ENCODE measurements at places on chromosomes 7 and 10. TPM values are rescaled to one million over a fixed set of nuclear protein-coding genes. Genes with fewer than 3 reads are reported as not detected.

GRCh38 chr10:34297541-34298345, 517.4 kb downstream of the PARD3 start:
- no peak for DNase-seq

DNA sequence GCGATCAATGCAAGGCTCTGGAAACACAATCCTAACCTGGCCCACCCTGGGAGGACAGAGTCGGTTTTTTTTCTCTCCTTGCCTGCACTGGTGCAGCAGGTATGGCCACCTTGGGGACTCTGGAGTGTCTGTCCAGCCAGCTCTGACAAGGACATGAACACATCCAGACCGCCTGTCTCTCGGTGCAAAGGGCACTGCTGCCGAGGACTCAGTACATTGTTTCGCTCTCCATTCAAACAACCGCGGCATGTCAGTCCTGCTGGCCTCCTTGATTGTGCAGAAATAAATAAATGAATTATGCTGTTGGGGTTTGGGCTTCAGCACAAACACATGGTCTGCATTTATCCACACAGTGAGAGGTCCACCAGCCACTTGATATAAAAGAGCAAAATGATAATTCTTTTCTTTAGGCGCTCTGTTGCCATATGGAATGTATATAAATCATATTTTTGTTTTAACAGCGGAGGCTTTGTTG, 565.2 kb downstream of the KCNMA1 start:
- DNase-seq, result no peak

GRCh38 chr10:124551755-124552154, 90.1 kb downstream of the LHPP start:
- DNase-seq, result no peak

TBC1D12 gene
- total RNA-seq, result 4.1 TPM

ENTPD1 gene
- total RNA-seq, result 11.2 TPM

CASTOR2 gene
- total RNA-seq, result 51.1 TPM

GIMAP2 gene
- total RNA-seq, result 3.6 TPM

GBX1 gene
- not detected for total RNA-seq

CFAP58 gene
- total RNA-seq, result 2.6 TPM
